Fibroblast of skin of left biceps (primary cell): ENCODE measurements at places on chromosomes 7 and 10.

DNA sequence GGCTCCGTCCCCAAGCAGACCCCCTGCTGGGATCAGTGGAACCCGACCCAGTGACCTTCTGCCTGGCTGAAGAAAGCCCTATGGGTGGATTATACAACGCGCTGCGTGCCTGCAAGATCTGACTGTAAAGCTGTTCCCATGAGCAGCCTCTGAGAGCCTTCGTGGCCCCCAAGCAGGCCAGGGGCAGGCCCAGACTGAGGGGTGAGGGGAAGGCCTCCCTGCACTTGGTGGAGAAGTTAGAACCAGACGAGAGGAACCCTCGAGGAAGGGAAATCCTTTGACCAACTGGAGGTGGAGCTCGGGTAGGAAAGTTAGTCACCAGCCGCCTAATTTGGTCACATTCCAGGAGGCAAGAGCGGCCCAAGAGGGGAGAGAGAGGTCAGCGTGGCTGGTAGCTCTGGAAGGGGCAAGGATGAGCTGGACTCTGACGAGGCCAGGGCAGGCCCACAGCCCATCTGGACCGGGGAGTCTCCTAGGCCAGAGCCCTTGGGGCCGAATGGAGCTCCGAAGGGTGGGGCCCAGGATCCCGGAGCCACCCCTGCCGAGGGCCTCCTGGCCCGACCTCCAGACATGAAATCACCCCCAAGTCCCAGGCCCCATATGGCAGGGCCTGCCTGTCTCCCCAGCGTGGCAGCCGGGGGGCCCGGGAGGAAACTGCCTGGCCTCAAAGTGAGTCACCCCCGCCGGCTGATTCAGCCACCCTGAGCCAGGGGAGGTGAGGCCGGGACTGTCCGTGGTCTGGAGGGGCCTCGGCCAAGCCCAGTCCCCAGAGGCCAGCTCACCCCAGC lies 23.3 kb upstream of the PDGFA start:
- DNase-seq = peak; percentile 25

GRCh38 chr10:59382831-59383295 lies 20.5 kb upstream of the FAM13C start:
- DNase-seq = no peak

GRCh38 chr7:5203183-5203537 lies 13.1 kb downstream of the WIPI2 start:
- no peak for DNase-seq

DNA sequence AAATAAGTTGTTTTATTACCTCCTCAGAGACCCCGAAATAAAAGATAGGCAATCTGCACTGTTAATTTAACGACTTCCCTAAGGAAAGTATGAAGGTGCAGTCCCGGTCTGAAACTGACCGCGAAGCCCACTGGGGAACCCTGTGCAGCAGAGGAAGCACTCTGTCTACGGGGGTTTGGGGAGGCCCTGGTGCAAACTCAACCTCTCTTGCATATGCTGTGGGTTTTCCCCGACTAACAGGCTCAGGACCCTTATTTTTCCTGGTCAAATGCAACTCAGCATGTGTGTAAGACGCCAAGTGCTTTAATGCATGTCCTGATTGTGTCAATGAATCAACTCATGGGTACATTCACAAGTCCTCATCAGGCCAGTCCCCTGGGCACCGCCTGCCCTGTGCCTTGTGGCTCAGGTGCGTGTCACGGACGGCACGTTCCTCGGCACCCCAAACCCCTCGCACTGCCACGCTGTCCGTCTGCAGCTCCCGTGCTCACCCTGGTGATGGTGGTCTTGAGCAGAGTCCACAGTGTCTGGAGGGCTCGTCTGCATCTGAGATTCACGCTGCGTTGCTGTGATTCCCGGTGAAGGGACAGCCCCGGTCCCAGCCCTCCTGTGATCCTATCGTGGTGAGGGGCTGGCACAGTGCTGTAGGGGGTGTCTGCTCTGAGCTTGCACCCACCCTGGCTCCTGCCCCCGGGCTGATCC lies 33.8 kb downstream of the JAKMIP3 start:
- DNase-seq = no peak

DNA sequence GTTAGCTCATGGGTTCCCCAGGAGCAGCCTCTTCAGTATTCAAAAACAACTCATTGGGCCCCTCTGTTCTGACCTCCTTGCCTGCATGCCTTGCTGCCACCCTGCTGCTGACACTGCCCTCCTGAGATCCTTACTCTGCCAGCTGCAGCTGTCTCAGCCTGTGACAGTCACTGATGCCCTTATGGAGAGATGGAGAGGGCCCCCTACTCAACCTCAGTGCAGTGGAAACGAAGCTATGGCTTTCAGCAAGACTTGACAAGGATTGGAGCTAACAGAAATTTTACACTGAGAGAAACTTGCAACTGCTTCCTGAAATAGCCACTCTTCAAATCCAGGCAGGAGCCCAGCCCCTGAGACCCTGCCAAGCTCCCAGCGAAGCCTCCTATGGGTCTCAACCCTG lies 678.3 kb upstream of the C7orf33 start:
- DNase-seq = no peak

DNA sequence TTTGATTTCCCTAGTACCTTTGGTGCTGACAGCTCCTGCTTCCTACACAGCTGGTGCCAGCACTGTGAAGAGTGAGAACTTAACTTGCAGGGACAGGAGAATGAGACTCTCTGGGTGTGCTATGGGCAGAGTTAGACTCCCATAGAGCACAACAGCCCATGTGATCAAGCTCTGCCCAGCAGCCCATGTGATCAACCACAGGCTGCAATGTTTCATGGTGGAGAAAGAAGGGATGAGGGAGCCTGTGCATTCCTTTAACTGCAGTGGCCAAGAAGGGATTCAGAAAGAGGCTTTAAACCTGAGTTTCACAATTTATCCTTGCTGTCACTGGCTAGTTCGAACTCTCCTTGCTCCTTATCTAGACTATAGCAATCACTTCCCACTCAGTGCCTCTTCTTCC lies 10.0 kb upstream of the MEST start:
- DNase-seq = no peak

GRCh38 chr7:104843198-104843597 lies 170.8 kb upstream of the KMT2E start:
- no peak for DNase-seq

- DNase-seq = no peak
Measured at GRCh38 chr10:7337431-7338171, 73.2 kb downstream of the SFMBT2 start.
